Stimulated activated CD8-positive, alpha-beta memory T cell treated with anti-CD3 and anti-CD28 coated beads, Interleukin-4, amount 100 ng/mL, for 48 hours (primary cell): ENCODE measurements at places on chromosomes 12 and 14.

- DNase-seq, result no peak
Observed at GRCh38 chr12:99435095-99435791, 212.3 kb upstream of the GARIN6 start.

- DNase-seq, result no peak
Observed at GRCh38 chr12:97386133-97386581, 76.4 kb upstream of the RMST start.

- DNase-seq, result no peak
Observed at GRCh38 chr12:116937640-116938039, 26.9 kb downstream of the FBXW8 start.

DNA sequence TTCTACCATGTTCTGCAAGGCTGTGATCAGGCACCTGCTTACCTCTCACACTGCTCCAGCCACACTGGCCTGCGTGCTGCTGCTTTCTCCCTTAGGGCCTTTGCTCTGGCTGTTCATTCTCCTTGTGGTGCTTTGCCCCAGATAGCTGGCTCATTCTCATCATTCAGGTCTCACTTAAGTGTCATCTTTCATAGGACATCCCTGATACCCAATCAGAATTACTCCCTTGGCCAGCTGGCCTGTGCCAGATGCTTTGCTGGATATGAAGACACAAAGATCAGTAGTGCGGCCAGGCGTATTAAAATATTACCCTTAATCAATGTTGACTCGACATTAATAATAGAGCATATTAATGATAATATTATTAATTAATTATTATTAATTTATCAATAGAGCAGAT, 143.8 kb upstream of the FGD4 start:
- no peak for DNase-seq

DNA sequence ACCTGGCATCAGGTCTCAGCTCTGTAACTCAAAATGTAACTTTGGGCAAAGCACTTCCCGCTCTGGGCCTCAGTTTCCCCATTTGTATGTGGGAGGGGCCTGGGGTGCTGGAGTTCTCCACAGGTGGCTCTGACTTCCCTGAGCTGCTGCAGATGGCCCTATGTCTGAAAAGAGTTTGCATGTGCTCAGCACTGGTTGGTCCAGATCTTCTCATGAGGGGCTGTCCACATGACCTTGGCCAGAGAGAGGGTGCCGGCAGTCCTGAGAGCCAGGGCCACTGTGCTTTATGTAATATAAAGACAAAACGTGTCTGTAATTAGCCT, 7.2 kb upstream of the CACNA2D4 start:
- DNase-seq, result peak; percentile 11

DNA sequence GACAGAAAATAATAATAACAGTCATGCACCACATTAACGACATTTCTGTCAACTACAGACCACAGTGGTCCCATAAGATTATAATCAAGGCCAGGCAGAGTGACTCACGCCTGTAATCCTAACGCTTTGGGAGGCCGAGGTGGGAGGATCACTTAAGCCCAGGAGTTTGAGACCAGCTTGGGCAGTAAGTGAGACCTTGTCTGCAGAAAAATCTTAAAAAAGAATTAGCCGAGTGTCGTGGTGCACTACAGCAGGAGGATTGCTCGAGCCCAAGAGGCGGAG, 8.6 kb downstream of the NAB2 start:
- no peak for DNase-seq

- DNase-seq, result no peak
Observed at GRCh38 chr12:3123729-3124128, 46.5 kb downstream of the TSPAN9 start.

- DNase-seq, result no peak
Observed at GRCh38 chr12:1880153-1880845, 38.2 kb downstream of the CACNA2D4 start.

GRCh38 chr12:110932046-110932445, 11.7 kb upstream of the MYL2 start:
- no peak for DNase-seq

- DNase-seq, result no peak
Observed at GRCh38 chr14:74501135-74501614, 7.6 kb downstream of the ISCA2 start.

GRCh38 chr12:118694128-118694775, 287.1 kb upstream of the SRRM4 start:
- no peak for DNase-seq

DNA sequence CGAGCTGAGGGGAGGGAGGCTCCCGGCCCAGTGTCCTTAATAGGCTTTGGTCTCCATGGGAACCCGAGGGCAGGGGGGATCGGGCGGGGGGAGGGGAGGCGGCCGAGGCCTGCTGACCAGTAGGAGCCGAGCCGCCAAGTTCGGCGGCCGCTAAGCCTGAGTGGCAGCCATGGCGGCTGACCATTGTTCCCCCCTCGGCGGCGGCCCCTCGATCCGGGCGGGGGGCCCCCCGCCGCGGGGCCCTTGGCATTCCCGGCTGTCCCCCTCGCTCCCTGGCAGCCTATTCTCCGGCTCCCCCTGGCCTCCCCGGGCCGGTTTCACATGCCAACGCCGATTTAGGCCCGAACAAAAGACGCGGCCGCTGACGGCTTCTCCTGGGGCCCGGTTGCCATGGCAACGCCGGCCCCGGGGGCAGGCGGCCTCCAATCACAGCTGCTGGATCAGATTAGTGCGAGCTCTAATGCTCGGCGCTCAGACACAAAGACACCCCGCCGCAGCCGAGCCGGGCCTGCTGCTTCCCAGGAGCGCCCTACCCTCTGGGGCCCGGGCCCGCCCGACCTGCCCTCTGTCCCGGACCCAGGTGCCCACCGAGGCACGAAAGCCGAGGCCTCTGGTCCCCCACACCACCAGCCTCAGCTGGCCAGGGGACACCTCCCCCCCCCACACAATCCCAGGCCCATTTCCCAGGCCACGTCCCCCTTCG, 7.3 kb downstream of the MSI1 start:
- no peak for DNase-seq

DNA sequence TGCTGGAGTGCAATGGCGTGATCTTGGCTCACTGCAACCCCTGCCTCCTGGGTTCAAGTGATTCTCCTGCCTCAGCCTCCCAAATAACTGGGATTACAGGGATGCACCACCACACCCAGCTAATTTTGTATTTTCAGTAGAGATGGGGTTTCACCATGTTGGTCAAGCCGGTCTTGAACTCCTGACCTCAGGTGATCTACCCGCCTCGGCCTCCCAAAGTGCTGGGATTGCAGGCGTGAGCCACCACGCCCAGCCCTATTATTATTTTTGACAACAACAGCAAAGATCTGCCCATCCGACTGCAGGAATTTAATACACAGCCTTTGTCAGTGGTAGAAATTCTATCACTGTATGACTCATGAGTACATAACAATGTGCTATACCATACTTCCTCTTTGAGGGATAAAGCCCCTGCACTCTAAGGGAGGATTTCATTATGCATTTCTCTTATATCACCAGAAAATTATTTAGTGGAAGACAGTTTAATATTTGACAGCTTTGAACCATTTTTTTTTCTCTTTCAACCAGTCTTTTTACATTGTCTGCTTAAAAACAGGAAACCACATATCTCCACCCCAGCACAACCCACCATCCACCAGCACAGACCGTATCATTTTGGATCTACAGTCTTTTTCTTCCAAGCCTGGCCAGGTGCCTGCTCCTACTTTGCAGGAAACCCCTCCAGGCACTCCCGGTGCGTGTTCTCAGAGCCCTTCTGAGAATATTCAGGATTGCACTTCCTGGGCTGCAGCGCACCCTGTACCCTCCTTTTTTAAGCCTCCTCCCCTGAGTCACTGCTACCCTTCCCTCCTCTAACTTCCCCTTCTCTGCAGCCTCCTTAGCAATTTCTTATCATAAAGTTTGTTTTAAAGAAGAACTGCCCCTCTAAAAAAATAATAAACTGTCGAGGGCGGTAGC, 594 bp downstream of the ARHGDIB start:
- DNase-seq, result peak; percentile 49

GRCh38 chr12:93848523-93849101, 171.4 kb downstream of the CRADD start:
- DNase-seq, result no peak

DNA sequence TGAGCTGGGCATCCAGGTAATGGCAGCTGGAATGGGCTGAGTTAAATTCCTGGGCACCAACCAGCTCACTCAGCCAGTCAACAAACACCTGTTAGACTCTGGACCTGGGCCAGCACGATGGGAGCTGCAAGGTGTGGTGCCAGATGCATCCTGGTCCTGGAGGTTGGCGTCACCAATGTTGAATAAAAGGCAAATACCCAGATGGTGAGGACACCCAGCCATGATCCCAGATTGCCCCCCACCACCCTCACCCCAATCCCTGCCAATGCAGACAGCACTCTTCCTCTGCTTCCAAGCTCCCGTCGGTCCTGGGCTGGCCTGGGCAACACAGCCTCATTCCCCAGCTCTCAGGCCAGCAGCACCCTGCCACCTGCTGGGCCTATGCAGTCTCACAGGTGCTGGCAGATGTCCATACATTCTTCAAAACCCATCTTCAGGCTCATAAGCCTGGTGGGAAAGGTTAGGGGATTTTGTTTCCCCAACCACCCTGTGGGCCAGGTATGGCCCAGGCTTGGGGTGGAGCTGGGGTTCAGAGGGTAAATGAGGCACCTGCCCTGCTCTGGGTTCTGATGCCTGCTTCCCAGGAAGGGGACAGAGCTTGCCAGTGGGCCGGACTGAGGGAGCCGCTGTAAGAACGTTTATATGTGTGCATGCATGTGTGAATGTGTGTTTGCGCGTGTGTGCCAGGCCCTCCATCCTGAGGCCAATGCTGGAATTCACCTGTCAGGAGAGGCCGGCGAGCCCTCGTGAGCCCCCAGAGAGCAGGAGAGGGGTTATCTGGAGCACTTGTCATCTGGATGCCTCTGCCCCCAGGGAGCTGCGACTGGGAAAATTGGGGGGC, 58.0 kb downstream of the LGMN start:
- no peak for DNase-seq

DNA sequence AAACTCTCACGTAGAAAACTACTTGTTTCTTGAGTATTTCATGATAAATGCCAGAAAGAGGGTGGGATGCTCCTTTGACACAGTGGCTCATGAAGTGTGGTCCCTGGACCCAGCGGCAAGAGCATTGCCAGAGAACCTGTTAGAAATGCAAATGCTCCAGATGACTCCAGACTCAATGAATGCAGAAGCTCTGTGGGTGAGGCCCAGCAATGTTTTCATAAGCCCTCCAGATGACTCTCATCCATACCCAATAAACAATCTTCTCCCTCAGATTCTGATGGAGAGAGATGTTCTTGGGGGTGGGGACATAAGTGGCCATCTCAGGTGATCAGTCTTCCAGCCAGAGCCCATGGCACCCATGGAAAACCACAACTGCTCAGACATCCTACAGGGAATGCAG, 88.9 kb downstream of the SMOC1 start:
- no peak for DNase-seq

- no peak for DNase-seq
Observed at GRCh38 chr14:24834956-24835355, 201.0 kb upstream of the GZMB start.

DNA sequence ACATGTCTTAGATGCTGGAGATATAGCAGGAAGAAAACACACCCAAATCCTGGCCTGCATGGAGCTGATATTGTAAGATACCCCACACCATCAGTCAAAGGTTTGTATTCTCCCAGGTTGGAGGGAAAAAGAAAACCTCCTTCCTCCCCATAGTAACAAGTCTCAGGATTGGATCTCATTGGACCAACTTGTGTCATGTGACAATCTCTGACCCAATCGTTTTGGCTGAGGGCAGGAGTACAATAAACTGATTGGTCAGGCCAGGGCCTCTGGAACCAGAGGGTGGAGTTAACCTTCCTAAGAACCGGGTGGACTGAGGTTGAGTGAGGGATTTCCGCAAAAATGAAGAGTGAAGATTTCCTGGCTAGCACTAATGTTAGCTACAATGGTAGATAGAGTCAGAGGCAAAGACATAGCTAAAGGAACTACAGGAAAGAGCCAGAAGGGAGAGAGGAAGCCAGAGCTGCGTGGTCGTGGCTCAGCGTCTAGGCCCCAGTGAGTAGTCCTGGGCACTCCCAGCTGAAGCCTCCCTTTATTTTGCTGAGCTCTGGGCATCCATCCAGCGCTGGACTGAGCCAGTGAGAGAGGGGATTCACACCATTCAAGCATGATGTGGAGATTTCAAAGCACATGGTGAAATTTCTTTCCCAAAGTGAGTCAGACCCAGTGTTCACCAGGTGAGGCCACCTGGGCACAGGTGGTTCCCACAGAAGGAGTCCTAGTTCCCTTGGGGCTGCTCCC, 219.9 kb downstream of the AACS start:
- no peak for DNase-seq

GRCh38 chr12:64660237-64661018, 50.1 kb downstream of the RASSF3 start:
- no peak for DNase-seq

DNA sequence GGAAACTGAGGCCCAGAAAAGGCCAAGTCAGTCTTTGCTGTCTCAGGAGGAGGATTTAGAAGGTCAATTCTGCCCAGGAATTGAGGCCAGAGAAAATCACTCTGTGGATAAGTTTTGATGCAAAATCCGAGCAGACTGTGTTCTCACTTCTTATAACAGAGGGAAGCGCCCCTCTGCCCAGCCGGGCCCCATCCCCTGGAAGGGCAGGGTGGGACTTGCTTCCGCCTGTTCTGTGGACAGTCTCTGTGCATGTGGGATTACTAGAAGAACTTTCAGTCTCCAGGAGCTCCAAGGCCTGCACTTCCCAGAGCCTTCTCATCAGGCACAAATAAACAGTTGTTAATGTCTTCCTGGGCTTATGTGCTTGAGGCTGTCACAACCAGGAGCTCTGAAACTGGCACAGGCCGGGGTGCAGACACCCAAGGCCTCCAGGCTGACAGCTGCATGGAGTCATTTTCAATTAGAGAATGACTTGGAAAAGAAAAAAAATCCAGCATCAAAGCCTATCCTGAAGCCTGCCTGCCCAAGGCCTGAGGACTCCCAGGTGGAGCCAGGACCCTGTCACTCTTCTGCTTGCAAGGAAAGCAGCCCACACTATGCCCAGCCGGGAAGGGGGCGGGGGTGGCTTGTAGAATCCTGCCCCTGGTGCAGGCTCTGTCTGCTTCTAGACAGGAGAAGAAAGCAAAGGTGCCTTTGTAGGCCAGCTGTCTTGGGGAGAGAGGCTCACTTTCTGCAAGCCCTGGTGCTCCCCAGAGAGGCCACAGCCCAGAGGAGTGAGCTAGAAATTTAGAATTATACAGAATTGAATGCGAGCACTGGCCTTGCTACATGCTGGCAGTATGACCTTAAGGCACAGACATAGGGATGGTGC, 84.7 kb downstream of the NTF3 start:
- no peak for DNase-seq

- DNase-seq, result no peak
Observed at GRCh38 chr14:21168055-21168454, 12.2 kb upstream of the OR5AU1 start.
